ENCODE measurements at places on chromosomes 2 and 18.

- DNase-seq, result no peak
These were observed 22.7 kb downstream of the LDLRAD4 start for GRCh38 chr18:13241083-13241892.

GRCh38 chr2:75523313-75524275 is 37.1 kb downstream of the EVA1A start:
- DNase-seq, result no peak

- DNase-seq, result no peak
These were observed 76.6 kb downstream of the LRRC30 start for GRCh38 chr18:7307526-7307925.

- peak; percentile 89 for DNase-seq
These were observed at the start of gene CYBRD1 for GRCh38 chr2:171522052-171522787. CYBRD1 (plus strand) TSS chr2:171522474; CDS start chr2:171522546, 72 bp downstream.

DNA sequence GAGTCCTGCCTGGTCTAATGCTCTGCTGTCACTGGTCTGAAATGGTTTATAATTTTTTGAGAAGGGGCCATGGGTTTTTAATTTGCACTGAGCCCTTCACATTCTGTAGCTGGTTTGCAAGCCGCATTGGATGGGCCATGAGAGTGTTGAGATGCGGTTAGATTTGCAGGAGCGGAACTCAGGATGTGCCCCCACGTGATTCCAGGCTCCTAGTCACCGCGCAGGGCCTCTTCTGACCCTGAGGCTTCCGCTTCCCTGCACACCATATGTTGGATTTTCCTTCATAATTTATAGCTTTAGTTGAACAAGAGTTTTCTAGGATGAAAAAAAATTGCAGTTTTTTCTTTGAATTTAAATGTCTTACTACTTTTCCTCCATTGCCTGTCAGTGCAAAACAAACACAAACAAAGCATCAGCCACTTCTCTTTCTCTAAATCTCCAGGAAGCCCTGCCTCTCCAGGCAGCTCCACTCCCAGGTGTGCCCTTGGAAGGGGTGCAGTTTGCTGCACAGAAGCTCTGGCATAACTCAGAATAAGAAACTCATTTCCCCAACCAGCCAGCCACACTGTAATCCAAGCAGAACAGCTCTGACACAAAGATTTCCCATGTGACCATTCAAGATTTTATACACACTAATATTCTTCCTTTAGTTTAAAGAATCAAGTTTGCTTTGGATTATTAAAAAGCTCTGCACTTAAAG is 18.4 kb upstream of the TPO start:
- no peak for DNase-seq

DNA sequence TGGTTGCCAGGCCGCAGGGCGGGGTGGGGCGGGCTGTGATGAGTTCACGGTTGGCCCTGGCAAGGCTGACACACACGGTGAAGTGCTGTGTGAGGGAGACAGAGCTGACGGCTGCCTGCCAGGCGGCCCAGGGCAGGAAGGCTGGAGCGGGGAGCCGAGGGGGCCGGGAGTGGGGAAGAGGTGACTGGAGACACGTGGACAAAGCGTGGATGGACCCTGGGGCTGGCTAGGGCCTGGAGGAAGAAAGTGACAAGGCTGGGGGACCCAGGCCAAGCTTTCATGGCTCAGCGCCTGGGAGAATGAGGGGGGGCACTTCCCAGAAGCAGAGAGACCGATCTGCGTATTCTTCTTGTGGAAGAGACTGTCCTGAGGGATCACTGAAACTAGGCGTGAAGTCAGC is 123.2 kb downstream of the DYSF start:
- no peak for DNase-seq

- no peak for DNase-seq
These were observed 13.7 kb downstream of the CFAP65 start for GRCh38 chr2:219027511-219028055.

DNA sequence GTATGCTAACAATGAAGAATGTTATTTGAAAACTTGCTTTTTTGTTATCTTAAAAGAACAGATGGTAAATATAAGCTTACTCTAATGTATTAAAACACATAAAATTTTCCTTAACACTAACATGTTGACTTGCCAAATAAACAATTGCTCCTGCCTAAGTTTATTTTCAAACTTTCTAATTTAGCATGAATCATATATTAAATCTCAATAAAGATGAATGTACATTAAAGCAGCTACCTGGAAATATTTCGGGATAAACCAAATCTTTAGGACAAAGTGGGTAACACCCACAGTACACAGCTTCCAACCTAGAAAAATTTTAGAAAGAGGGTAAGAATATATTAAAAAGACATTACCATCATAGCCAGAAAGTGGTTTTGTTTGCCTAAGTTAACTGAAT is 567.4 kb downstream of the ZEB2 start:
- DNase-seq, result no peak

DNA sequence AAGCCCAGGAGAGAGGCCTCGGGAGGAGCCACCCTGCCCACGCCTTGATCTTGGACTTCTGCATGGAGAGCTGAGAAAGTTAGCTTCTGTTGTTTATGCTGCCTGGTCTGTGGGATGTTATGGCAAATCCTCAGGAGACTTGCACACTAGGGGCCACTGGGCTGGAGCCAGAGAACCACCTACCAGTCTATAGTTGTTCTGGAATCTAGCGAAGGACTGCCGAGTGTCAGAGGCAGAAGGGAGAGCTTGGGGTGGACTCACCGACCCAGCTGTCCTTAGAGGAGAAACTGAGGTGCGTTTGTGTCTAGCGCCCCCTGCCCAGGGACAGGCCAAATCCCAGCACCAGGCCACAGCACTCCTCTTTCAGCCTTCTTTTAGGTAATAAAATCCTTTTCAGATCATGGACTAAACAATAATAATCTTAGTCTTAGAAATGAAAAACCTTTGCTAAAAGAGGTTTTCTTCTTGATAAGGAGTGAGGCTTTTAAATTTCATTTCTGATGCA is 398.7 kb upstream of the SALL3 start:
- no peak for DNase-seq

DNA sequence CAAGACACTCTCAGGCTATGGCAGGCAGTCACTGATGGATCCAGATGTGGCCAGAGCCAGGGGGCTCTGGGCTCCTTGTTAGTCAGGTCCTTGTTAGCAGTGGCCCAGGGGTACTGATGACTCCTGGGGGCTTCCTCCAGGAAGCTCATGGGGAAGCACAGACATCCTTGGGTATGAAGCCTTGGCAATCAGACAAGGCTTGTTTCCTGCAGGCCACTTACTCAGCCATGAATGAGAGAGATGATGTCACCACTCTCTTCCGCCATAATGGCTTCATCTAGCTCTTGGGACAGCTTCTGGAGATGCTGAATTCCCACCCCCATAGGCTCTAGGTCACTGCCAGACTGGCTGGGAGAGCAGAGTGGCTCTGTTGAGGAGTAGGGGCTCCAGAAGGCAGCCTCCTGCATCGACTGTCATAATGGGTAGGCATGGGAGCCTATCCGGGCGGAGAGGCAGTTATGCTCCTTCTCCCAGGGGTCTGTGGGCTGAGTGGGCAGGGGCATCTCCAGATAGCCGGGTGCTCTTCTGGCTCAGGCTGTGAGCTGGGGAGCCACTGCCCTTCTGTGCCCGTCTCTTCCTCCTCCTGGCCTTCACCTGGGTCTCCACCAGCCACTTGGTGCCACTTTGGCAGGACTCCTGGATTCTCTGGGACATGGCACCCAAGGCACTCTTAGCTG is 40.2 kb upstream of the BMPR2 start:
- no peak for DNase-seq

DNA sequence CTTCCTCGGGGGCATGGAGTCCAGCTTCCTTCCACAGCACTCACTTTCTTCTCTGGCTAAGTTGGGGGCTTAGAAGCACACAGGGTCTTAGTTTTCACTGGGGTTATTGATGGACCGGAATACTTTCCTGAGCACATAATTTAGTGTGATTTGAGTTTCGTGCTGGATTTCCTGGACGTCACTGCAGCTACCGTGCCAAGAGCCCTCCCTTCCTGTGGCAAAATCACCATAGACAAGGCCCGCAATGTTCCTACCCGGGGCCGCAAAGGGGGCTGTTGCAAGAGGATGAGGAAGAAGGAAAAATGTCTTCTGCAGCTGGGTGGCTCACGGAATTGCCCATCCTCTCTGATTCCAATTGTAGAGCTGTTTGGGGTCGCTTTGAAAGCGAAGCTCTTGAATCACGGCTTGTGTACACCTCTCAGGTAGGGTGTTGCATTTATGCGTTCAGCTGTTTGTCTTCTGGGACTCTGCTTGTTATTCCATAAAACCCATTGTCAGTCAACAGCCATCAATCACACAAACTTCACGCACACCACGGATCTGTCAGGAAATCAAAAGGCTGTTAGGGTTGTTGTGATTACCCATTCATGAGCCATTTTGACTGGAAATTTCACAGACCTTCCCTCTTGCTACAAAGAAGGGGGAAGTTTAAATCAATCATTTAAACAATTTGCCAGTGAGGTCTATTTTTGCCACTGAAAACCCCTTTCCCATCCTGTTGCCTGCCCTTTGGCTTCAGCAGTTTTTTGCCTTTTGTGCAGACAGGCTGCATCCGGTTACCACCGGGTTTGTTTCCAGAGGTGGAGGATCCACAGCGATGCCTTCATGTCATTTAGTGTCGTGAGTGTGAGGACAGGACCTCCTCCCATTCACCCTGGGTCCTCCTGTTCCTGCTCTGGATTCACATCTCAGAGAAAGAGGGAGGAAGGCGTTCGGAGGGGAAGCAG is 36.0 kb downstream of the SMIM21 start:
- no peak for DNase-seq

DNA sequence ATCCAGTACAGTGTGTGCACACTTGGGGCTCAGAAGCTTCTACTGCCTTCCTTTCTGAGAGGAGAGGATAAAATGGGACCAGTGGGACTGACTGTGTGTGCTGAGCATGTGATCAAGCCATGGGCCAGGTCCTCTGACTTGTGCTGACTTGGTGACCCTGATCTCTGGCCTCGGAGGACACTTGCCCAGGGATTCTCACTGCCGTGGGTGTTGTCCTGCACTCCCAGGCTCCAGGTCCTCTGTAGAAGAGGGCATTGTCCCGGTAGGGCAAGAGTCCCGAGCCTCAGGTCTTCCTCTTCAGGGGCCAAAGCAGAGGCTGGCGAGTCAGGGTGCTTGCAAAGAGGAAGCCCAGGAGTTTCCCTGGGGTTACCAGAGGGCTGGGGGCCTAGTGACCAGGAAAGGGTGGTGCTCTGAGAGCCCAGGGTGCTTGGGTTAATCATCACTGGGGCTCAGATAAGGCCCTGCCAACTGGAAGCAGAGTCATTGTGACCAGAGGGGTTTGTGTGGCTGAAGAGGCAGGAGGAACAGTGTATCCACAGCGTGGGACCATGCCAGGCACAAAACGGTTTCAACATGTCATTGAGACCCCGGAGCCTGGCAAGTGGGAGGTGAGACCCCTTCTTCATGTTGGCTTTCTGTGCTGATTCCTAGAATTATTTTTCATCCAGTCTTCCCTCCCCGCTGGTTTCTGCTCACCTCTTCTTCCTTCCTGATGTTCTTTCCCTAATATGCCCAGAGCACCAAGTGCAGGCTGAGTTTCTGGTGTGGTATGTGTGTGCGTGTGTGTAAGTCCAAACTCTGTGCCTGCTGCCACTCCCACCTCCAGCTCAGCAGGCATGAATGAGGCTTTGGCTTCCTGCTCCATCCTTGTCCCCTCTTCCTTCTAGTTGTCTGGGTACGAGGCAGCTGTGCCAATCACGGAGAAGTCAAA is at the start of gene GCKR:
TSS of gene GCKR (plus strand) at position 483 of the 931 bp plus-strand sequence. CDS start at position 549, 66 bp downstream.
- DNase-seq, result peak; percentile 58

- no peak for DNase-seq
These were observed 18.4 kb downstream of the SLC4A3 start for GRCh38 chr2:219645631-219646527.

GRCh38 chr18:58196164-58196563 is 152.1 kb downstream of the NEDD4L start:
- no peak for DNase-seq

DNA sequence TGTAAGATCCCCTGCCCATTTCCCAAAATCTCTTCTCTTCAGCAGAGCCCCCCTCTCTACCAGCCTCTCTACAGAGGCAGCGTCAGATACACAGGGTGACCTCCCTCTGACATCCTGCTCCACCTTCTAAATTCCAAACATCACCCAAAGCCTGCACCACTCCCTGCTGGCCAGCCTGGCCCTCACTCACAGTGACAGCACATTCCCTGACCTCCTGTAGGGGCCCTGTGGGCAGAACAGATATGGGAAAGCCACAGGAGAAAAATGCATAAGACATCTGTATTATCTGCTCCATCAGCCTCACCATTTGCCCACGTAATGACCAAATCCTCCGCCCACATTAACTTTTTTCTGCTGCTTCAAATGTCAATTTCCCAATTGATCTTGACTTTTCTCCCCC is 40.6 kb downstream of the TRABD2A start:
- DNase-seq, result no peak

DNA sequence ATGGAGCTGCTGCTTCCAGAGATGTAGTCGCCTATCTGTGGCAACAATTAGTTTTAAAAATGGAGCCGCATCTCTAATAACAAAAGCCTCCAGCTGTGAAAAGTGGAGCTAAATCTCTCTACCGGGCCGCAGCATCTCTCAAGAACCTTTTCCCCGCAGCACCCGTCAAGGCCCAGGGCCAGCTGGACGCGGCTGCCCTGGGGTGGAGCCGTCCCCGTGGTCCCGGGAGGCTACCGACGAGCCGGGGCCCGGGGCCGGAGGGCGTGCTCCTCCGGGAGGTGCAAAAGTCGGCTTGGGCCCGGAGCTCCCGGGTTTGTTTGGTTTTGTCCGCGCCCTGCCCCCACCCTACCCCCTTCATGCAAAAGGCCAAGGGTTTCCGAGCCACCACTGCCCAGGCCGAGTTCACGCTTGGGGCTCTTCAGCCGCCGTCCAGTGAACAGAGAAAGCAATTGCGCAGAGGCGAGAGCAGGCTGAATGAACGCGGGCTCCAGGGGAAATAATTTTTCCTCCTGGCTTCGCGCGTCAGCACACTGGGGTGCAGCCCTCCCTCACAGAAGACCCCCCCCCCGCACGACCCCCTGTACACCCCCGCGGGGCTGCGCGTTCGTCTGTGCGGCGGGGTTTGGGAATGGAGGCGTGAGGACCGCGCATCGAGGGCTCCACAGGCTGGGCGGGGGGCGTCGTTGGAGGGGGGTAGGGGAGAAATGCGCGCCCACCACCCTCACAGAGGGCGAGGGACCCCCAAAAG is 557 bp upstream of the GREB1L start:
- peak; percentile 67 for DNase-seq

DNA sequence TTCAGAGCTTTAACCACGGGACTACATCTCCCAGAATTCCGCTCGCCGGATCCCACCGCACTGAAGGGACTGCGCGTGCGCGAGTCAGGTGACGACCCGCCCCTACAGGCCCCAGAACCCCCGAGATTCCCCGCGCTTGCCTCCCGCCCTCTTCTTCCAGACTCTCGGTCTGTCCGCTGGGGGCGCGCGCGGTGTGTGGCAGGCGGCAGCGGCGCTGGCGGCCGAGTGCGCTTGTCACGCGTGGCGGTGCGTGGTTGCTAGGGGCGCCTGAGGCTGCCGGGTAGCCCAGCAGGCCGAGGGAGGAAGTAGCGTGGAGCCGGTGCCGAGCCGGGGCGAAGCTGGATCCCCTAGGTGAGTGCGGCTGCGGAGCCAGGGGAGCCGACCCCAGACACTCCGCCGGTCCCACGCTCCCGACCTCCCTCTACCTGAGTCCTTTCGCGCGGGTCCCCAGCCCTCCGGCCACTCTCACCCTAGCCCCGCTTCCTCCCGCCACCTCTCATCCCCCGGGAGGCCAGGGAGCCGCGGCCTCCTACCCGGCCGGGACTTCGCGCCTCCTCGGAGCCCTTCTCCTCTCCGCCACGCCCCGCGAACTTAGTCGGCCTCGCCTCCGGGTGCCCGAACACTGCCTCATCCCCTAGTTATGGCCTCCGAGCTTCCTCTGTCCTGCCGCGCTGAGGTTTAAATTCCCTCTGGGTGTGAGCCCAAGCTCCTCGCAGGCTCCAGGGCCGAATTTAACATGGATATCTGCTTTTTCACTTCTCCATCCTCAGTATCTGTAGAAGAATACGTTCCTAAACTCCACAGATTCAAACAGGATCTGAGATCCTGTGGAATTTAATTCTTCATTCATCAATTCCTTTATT is at the start of gene TTLL4:
TSS of gene TTLL4 (plus strand) at position 149 of the 863 bp plus-strand sequence. CDS start 26,842 bp downstream, outside the sequence.
- DNase-seq, result peak; percentile 97

Data from liver (tissue), 10 donors.